ENCODE measurements at places on chromosomes 13 and 19.

GRCh38 chr19:30562981-30563380 is 190.8 kb downstream of the ZNF536 start:
- DNase-seq: no peak

- DNase-seq: no peak
Observed at GRCh38 chr19:45074744-45075300, 1.5 kb downstream of the ZNF296 start.

GRCh38 chr13:98653463-98653985 is 76.6 kb upstream of the STK24 start:
- DNase-seq: peak; percentile 81

DNA sequence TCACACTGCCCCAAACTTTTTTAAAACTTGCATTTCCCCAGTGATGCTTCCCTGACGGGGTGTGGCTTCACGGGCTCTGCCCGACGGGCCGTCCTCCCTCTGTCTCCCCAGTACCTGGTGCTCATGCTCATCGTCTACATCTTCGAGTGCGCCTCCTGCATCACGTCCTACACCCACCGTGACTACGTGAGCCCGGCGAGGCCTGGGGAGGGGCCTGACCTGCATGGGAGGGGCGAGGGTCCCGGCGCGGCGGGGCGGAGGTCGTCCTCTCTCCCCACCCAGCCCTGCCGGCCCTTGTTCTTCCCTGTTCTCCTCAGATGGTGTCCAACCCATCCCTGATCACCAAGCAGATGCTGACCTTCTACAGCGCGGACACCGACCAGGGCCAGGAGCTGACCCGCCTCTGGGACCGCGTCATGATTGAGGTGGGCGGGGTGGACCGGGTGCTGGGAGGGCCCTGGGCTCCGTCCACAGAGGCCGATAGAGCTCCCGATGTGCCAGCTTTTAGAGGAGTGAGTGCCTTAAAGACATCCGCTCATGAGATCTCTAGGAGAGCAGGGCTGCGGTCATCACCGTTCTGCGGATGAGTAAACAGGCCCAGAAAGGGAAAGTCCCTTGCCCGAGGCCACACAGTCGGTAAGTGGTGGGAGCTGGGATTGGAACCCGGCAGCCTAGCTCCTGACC is 6.9 kb downstream of the UPK1A start:
- no peak for DNase-seq

- no peak for DNase-seq
Observed at GRCh38 chr19:38663957-38664502, 16.6 kb downstream of the ACTN4 start.

- no peak for DNase-seq
Observed at GRCh38 chr13:95698047-95698749, 21.3 kb downstream of the DNAJC3 start.

- no peak for DNase-seq
Observed at GRCh38 chr13:44195245-44195644, 178.4 kb upstream of the SERP2 start.

GRCh38 chr19:33906578-33907335 is 110.1 kb downstream of the KCTD15 start:
- no peak for DNase-seq

DNA sequence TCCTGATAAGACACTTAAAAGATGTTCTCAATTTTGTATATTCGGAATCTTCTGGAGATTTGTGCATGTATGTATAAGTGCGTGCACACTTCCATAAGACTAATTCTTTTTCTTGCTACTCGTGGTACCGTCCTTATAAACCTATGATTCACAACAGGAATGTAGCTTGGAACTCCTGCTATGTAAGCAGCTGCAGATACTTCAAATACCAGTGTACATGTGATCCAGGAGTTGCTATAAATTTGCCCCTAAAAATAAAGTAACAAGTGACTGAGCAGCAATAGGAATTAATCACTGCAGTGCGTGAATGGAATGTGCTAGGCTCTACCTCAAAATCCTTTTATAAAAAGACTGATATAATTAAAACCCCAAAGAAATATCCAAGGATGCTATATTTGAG is 214.9 kb downstream of the KLF5 start:
- DNase-seq: no peak

DNA sequence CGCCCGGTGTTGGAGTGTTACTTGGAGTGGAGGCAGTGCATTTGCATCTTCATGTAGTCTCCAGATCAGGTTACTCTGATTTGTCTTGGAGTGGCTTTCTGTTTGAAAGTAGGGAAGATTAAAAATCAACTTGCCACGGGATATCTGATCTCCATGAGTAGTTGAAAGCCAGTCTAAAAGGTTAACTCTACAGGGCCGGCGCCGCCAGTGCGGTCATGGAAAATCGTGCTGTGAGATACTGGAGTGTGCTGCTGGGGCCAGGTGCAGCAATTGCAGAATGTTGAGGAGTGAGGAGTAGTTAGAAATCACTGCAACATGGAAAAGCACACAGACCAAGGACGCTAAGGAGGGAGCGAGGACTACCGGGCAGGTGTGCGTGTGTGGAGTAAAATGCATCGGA is 175.0 kb downstream of the STK24 start:
- DNase-seq: no peak

- no peak for DNase-seq
Observed at GRCh38 chr19:3171894-3172672, 6.5 kb upstream of the S1PR4 start.

GRCh38 chr13:58207501-58207900 is 576.0 kb downstream of the PCDH17 start:
- no peak for DNase-seq

DNA sequence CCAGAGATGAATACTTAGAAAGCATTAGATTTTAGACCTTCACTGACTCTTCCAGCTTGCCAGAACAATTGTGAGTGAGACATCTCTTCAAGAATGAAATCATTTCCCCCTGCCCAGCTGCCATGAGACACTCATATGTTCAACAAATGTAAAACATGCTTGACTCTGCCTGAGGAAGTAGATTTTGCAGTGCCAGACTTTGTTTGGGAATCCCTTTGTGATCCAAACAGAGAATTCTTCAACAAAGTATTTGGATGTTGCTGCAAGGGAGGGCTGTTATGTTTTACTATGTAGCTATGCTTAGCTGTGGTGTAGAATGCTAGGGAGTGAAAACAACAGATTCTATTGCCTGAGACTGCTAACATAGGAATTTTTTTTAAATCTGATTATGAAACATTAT is 416.4 kb downstream of the DCT start:
- no peak for DNase-seq
